Activated effector memory CD4-positive, alpha-beta T cell treated with anti-CD3 and anti-CD28 coated beads, Interleukin-2, amount 50 U/mL, for 16 hours (primary cell): ENCODE measurements at places on chromosomes 1 and 21.
A peak's percentile ranks its signal among the peaks of the same experiment; 100 is the strongest.

- DNase-seq: no peak
Observed at GRCh38 chr1:201376464-201377374, 761 bp downstream of the TNNT2 start.

GRCh38 chr21:41630249-41630648, 122.3 kb upstream of the TMPRSS2 start:
- DNase-seq: no peak

- DNase-seq: no peak
Observed at GRCh38 chr1:114075546-114076242, 78.0 kb downstream of the SYT6 start.

DNA sequence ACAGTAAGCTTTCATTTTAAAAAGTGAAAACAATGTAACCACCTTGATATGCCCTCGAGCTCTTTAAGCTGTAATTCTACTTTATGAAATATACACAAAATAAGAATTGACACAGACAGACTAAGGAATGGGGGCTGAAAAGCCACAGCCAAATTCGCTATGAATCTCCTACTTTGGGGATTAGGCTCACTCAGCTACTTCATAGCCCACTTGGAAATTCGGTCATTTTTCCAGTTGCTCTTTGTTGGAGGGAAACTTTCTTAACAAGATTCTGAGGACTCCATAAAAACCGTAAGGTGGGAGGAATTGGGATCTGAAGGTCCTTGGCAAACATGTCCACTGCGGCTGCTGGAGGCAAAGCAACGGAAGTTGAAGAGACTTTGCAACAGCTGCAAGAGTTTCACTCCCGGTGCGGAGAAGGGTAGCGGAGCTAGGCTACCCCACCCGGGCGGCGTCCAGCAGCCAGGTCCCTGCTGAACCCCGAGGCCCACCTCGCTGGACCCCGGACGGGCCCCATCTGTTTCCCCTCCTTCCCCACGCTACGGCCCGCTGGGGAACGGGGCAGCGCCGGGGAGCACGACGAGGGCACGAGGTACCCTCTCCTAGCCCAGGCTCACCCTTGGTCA, 634 bp downstream of the MYCBP start:
- peak; percentile 77 for DNase-seq

DNA sequence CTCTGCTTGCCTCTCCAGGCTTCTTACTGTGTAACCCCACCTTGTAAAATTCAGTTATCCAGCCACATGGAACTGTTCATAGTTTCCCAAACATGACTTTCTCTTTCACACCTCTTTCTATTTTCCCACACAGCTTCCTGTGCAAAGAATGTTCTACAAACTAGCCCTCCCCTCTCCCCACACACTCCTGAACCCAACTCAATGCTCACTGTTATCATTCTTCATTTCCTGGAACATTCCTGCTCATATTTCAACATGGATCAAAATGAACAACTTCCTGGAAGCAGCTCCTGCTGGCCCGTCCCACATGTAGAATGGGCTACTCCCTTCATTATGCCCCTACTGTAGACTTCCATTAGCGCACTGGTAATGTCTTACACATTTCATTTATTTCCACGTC, 7.5 kb upstream of the HSD11B1 start:
- no peak for DNase-seq

DNA sequence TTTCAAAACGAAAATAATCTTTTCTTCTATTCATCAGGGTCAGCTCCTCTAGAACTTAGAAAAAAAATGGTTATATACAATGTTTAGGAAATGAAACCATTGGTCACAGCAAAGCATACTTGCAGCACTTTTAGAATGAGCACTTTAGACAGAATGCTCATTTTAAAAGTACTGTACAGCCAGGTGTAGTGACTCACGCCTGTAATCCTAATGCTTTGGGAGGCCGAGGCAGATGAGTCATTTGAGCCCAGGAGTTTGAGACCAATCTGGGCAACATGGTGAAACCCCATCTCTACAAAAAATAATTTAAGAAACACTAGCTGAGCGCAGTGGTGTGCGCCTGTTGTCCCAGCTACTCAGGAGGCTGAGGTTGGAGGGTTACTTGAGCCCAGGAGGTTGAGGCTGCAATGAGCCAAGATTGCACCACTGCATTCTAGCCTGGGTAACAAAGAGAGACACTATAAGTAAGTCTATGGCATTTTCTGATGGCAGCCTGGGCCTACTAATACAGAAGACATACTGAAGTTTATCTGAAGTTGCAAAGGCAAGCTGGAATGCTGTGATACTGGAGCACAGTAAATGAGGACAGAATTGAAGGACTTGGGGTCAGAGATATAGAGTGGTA, 48.9 kb upstream of the ZNF326 start:
- no peak for DNase-seq

GRCh38 chr1:204544321-204544720, 28.1 kb downstream of the MDM4 start:
- DNase-seq: no peak

DNA sequence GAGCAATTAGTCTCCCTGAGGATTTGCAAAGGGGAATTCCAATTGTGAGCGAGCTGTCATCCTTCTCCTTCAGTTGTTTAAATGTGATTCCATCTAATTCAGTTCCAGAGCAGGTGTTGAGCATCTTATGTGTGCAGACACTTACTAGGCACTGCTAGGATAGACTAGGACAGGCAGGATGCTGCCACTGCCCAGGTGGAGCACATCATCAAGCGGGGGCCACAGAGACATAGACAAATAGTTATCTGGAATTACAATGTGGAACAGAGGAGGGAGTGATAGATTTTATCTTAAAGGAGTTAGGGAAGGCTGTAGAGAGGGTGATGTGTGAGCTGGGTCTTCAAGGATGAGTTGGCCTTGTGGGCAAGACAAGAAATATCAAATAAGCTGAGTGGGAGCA, 55.9 kb downstream of the CDC7 start:
- no peak for DNase-seq

DNA sequence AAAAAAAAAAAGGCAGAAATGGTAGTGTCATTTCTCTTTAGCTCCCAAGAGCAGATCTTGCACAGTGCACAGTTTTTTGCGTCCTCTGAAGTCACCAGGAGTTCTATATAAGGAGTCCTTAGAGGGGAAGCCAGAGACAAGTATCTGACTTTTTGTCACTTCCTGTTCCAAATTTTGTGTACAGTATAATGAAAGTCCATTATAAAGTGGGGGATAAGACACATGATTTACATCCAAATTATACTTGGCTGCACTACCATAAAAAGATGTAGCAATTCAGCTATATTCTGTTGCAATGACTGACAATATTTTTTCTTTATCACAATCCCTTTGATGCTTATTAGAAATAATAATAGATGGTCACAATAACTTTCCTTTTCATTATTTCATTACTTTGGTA, 1276.9 kb upstream of the ADGRL2 start:
- no peak for DNase-seq

DNA sequence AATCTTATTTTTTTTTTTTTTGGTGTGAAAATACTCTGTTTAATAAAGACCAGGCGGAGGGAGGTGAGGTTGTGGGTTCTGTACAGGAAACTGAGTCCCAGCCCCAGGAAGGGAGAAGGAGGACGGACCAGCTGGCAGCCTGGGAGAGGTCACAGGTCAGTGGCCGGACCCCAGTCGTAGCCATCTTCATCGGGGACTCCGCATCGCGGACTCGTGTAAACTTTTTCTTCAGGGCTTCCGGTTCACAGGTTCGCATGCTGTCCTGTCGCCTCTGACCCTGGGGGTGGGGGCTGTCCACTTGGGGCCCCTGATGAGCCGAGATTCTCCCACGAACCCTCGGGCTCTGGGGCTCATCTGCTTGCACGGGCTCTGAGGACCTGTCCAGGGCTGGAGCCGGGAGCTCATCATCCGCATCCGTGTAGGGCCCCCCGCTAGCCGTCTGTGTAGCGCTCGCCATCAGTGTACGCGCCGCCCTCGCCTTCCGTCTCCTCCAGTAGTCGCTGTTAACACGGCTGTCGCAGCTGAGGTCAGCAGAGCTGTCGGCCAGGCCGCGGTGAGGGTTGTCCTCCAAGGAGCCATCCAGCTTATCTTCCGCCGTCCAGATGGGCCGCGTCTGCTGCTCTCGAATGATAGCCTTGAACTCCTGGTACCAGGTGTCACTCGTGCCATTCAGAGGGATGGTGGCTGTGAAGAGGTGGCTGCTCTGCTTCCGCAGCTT, 975.7 kb upstream of the PRMT6 start:
- no peak for DNase-seq

GRCh38 chr1:197763307-197763706, 12.0 kb downstream of the DENND1B start:
- no peak for DNase-seq

GRCh38 chr1:160547422-160547821, 24.4 kb upstream of the SLAMF6 start:
- no peak for DNase-seq

DNA sequence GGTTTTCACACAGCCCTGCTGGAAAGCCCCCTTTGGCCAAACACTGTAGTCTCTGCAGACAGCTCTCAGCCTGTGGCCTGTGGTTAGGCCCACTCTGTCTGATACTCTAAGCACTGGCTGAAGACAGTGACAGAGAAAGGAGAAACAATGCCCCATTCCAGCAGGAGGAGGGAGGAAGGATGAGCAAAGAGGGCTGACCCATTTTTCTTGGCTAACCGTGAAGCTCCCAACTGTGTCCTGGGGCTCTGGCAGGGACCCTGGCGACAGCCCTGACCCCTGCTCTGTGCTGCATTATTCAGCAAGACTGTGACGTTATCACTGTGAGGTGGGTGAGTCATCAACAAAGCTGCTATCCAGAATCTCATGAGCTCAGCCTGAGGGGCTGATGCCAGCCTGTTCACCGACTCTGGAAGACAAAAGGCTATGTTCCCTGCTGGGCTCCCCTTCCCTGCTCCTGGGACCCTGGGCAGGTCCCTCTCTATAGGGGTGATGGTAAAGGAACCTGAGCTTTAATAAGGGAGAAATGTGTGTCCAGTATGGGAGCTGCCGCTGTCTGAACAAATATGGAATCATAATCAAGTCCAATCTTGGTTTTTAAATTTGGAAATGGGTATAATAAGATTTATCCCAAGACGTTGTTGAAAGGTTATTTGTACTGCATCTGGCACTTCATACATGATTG, 107.0 kb downstream of the RHOU start:
- DNase-seq: no peak

DNA sequence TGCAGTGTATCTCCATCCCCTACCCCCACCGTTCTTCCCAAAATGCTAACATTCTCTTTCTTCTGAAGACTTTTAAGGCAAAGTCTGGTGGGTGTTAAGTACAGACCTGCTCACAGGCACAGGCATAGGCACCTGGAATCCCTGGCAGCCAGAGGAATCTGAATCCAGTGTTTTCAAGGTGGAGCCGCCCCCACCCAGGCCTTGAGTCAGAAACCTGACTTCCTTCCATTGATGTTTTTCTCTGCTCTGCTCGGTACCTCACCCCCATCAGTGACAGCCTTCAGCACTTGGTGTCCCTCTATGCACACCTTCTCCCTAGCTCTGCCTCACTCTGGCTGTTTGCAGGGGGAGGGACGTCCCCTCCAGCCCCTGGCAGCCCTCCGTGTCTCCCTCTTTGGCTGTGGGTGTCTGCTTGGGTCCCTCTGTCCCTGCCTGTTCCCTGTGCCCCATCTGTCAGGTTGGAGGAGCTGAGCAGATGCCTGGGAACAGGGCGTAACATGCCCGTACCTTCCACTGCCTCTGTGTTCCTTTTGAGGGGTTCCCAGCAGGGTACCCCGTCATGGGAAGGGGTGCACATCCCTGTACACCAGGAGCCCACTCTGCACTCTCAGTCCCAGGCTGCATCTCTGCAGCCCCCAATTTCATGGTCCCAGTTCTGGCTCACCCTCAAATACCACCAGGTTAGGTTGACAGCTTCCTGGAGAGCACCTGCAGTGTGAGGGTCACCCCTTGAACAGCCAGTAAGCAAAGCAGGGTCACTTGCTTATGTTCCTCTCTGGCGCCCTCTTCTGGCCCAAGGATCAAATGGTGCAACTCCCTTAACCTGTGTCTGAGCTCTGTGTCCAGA, 6.7 kb downstream of the NCDN start:
- DNase-seq: peak; percentile 91

DNA sequence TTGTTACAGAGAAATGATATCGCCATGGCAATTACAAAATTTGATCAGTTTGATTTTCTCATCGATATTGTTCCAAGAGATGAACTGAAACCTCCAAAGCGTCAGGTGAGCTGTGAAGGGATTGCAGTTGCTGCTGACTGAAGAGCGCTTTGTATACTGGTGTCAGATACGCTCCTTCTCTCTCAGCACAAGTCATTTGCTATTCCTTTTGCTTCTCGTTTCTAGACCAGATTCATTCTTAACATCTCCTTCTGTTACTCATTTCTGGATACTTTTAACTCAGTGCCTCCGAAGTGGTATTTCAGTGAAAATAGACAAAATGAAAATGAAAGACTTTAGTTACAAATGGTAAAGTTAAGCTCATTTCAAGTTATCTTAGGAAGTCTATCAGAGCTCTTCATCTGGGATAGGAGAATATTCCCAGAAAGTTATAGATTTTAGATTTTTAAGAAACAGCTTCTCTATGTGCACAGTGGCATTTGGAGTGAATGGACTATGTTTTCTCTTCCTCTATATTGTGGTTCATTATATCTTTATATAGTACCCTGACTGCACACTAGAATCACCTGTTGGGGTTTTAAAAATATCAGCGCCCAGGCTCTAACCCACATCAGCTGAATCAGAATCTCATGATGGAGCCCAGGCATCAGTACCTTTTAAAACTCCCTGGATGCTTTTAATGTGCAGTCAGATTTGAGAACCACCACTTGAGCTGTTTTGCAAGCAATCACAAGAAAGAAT, 30.3 kb upstream of the KCNQ4 start:
- DNase-seq: no peak

DNA sequence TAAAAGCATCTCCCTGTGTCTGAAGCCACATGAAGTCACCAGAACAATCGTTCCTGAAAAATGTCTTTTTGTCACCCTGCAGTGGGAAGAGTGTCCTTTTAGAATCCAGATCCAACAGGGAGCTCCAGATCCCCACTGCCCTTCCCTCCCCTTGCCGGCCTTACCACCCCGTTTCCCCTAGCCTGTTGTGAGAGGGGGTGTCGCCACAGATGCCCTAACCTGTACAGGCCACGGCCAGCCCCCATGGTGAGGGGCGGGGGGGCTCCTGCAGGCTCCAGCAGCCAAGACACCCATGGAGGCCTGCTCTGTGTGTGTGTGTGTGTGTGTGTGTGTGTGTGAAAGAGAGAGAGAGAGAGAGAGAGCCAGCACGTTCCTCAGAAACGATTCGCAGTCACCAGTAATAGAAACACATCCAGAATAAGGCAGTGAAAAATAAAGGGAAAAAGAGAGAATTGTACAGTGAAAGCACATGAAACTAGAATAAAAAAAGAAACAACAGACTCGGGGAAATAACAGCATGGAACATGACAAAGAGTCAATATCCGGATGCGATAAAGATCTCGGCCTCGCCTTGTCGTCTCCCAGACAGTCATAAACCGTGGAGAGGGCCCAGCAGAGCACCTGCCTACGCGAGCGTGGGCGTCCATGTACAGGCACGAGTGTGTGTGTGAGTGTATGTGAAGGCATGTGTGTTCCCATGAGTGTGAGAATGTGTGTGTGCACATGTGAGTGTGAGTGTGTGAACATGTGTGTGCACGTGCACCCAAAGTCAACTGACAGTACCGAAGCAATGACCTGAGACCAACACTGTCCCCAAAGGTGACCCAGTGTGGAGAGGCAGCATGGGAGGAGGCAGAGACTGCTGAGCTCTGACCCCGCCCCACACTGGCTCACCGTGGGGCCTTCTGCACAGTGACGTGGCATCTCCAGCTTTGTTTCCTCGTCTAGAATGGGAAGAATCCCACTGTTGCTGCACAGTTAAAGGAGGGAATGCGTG, 303.8 kb downstream of the NPHP4 start:
- DNase-seq: no peak
